IMR-90 (cell line): ENCODE measurements at places on chromosomes 11 and 22.

- H3K4me1 ChIP-seq: peaks cover 2% of the 10 kb centered on the region; the same call in 1 of the 2 replicates
- DNase-seq: peak; percentile 62
- H3K4me3 ChIP-seq: no peak overlapping the region
- no peaks in the 10 kb centered on the region for H3K36me3 ChIP-seq
- no peaks in the 10 kb centered on the region for H3K27me3 ChIP-seq
- no peak overlapping the region for H3K27ac ChIP-seq
These were observed 107.8 kb downstream of the CD44 start for GRCh38 chr11:35246745-35247144.

GRCh38 chr11:67441731-67442351 lies 1.4 kb downstream of the CORO1B start:
- H3K36me3 ChIP-seq: peaks cover 40% of the 10 kb centered on the region; the same call in 1 of the 2 replicates
- H3K4me1 ChIP-seq: peaks cover 3% of the 10 kb centered on the region; the same call in 1 of the 2 replicates
- no peak overlapping the region for H3K4me3 ChIP-seq
- no peak overlapping the region for H3K27ac ChIP-seq
- H3K27me3 ChIP-seq: no peaks in the 10 kb centered on the region

- H3K4me1 ChIP-seq: no peaks in the 10 kb centered on the region
- H3K27ac ChIP-seq: no peak overlapping the region
- H3K36me3 ChIP-seq: no peaks in the 10 kb centered on the region
- DNase-seq: no peak
These were observed 105.1 kb upstream of the NCAM1 start for GRCh38 chr11:112856133-112856532.

- H3K27ac ChIP-seq: no peak overlapping the region
- peaks cover 3% of the 10 kb centered on the region; the same call in 1 of the 2 replicates for H3K4me1 ChIP-seq
- H3K27me3 ChIP-seq: peaks cover 4% of the 10 kb centered on the region
- no peaks in the 10 kb centered on the region for H3K36me3 ChIP-seq
These were observed 309.1 kb upstream of the C11orf87 start for GRCh38 chr11:109112821-109113280.

DNA sequence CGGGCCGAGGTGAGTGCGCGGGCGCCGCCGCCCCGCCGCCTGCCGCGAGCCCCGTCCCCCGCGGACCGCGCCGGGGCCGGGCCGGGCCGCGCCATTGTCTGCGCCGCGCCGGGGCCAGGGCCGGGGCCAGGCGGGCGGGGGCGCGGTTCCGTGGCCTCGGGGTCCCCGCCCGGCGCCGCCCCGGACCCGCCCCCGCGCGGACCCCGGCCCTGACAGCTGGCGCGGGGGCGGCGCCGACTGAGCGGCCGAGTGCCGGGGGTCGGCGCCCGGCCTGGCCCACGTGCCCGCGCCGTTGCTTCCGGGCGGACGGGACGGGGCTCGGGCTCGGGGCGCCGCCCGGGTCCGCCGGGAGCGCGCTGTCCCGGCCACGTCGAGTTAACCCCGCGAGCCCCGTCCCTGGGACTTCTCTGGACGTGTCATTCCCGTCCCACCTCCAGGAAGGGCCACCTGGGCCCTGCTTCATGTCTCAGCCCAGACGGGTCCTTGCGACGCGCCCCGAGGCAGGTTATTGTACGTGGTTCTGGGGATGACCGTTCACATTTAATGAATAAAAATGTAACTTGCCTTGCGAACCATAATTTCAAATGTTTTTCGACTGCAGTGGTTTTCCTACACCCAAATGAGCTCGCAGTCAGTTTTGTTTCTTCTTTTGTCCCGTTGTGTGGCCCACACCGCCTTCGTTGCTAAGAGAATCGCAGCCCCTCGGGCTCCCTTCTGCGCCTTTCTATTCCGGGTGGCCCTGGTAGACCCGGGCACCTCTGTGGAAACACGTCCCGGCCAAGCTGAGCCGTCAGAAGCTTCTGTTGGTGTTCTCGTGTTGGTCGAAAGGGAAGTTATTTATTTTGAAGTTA lies 562 bp downstream of the ZBED4 start:
- peak overlapping the region; percentile 78 for H3K4me3 ChIP-seq
- peak; percentile 17 for DNase-seq
- H3K27me3 ChIP-seq: peaks cover 17% of the 10 kb centered on the region

GRCh38 chr11:13368041-13368446 lies 90.5 kb downstream of the BMAL1 start:
- no peak overlapping the region for H3K4me3 ChIP-seq
- H3K27me3 ChIP-seq: no peaks in the 10 kb centered on the region
- peaks cover 10% of the 10 kb centered on the region for H3K36me3 ChIP-seq
- peaks cover 21% of the 10 kb centered on the region for H3K4me1 ChIP-seq

DNA sequence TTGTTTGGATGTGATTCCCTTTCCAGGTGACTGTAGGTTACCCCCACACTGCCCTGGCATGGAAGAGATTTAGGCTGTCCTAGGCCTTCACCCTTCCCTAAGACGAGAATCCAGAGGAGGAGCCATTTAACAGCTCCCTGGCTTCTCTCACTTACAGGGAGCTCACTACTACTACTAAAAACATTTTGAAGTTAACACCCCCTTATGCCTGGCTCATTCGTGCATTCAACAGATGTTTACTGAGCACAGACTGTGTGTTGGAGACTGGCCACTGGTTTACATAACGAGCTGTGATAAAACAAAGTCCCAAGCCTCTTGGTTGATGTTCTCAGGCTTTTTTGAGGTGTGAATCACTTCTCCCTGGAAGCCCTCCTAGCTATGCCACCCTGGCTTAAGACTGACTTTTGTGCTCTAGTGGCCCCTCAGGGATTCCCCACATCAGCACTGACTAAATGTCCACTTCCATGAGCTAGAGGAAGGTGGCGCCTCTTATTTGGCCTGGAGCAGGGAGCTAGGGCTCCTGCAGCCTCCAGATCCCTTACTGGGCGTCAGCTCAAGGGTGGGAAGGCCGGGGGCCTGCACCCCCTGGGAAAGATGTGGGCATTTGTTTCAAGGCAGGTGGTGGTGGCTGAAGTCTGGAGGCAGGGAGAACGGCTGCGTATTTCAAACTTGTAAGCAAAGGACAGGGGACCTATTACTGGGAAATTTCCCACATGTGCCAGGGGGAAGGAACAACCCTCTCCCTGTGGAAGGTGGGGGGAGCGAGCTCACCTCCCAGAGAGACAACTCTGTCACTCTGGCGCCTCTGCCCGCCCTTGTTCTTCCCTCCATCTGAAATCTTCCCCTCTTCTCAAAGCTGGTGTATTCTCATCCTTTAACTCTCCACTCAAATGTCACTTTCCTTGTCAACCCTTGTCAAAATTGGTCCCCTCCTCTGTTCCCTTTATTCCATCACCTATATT lies 19.4 kb upstream of the MALAT1 start:
- DNase-seq: peak; percentile 95
- H3K27ac ChIP-seq: peak overlapping the region; percentile 91

DNA sequence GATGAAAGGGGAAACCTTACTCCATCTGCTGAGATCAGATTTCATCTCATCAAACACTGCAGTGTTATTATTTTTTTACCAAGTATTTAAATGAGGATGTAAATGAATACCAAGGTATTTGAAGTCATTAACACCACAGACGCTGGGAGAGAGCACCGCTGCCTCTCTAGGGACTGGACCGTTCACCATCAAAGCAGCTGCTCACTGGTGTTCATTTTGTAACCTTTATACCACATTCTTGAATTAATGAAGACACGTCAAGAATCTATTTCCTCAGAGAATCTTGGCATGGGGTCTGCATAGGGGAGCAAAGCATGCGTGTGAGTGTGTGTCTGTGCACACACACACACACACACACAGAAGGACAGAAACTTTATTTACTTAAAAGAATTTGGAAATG lies 15.6 kb downstream of the SIAE start:
- DNase-seq: no peak
- no peaks in the 10 kb centered on the region for H3K27me3 ChIP-seq
- H3K4me1 ChIP-seq: peaks cover 5% of the 10 kb centered on the region; the same call in 1 of the 2 replicates
- no peaks in the 10 kb centered on the region for H3K36me3 ChIP-seq
- no peak overlapping the region for H3K27ac ChIP-seq

DNA sequence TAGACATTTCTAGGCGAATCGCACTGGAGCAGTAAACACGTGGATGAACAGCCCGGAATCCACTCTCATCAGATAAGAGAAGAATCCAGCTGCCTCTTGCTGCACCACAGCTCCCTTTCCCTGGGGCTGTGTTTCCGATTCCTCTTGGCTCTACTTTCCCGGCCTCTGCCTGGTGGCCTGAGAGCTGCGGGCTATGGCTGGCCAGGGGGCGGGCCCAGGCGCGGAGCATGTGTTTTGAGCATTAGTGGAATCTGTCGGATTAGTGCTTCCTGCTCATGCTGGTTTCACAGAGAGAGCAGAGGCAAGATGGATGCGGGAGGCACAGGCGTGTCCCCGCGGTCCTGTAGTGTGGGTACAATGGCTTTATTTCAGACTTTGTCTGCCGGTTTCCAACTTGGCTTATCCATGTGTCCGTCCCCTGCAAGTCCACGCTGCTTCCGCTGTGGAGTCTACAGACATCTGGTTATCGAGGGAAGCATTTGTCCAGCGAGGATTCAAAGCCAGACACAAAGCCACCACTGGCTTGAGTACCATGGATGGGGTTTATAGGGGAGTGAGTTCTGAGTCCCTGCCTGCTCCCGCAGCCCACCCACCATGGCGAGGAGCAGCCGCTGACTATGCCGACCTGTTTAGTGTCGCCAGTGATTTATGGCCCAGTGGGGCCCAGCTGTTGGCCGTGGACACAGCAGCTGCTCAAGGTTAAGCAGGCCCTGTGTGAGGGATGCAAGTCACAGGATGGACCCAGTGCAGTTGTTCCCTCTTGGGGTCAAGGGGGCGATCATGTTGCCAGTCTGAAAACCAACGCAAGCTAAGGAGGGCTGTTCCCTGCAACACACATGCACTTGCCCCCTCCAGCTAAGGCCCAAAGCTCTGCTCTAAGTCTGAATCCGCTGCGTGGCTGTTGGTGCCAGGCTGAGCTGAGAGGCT lies 43.3 kb upstream of the EP300 start:
- peaks cover 15% of the 10 kb centered on the region; the same call in 1 of the 2 replicates for H3K4me1 ChIP-seq
- no peaks in the 10 kb centered on the region for H3K27me3 ChIP-seq
- no peaks in the 10 kb centered on the region for H3K36me3 ChIP-seq
- H3K27ac ChIP-seq: peak overlapping the region; percentile 52; the same call in 1 of the 2 replicates
- H3K4me3 ChIP-seq: no peak overlapping the region

- H3K4me3 ChIP-seq: no peak overlapping the region
- no peak for DNase-seq
- peaks cover 2% of the 10 kb centered on the region; the same call in 1 of the 2 replicates for H3K36me3 ChIP-seq
- no peak overlapping the region for H3K27ac ChIP-seq
- H3K4me1 ChIP-seq: peaks cover 10% of the 10 kb centered on the region
These were observed 102.7 kb downstream of the FEZ1 start for GRCh38 chr11:125393331-125393730.

GRCh38 chr11:65777821-65778361 lies 2.9 kb downstream of the AP5B1 start:
- H3K4me1 ChIP-seq: peaks cover 3% of the 10 kb centered on the region; the same call in 1 of the 2 replicates
- no peak for DNase-seq
- H3K27ac ChIP-seq: no peak overlapping the region
- peaks cover 21% of the 10 kb centered on the region; the same call in 1 of the 2 replicates for H3K36me3 ChIP-seq
- H3K4me3 ChIP-seq: no peak overlapping the region

- H3K27me3 ChIP-seq: no peaks in the 10 kb centered on the region
- H3K36me3 ChIP-seq: no peaks in the 10 kb centered on the region
- H3K4me3 ChIP-seq: no peak overlapping the region
- H3K27ac ChIP-seq: peak overlapping the region; percentile 5; the same call in 1 of the 2 replicates
- DNase-seq: peak; percentile 7
- peaks cover 4% of the 10 kb centered on the region for H3K4me1 ChIP-seq
These were observed 46.7 kb upstream of the PARVA start for GRCh38 chr11:12330485-12331231.

DNA sequence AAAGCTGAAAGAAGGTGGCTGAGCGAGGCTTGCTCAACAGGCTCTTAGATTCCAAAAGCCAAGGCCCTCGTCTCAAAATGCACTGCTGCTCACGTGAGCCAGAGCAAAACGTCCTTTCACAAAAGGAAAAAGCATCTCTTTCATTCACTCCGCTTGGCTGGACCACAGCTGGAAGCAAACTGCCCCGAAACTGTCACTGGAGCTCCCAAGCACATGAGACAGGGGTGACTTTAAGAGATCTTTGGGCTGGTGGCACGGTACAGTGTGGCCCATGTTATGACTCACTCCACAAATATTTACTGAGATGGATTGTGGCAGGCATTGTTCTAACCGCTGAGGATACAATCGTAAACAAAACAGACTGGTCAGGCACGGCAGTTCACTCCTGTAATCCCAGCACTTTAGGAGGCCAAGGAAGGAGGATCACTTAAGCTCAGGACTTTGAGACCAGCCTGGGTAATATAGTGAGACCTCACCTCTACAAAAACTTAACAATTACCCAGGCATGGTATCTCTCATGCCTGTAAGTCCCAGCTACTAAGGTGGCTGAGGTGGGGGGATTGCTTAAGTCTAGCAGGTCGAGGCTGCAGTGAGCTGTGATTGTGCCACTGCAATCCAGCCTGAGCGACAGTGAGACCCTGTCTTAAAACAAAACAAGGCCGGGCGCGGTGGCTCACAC lies 3.6 kb downstream of the PLA2G6 start:
- no peak overlapping the region for H3K4me3 ChIP-seq
- peak overlapping the region; percentile 67 for H3K27ac ChIP-seq
- no peaks in the 10 kb centered on the region for H3K36me3 ChIP-seq
- peak; percentile 89 for DNase-seq

- H3K36me3 ChIP-seq: no peaks in the 10 kb centered on the region
- H3K4me3 ChIP-seq: no peak overlapping the region
- H3K4me1 ChIP-seq: no peaks in the 10 kb centered on the region
- no peaks in the 10 kb centered on the region for H3K27me3 ChIP-seq
- DNase-seq: no peak
These were observed 86.2 kb upstream of the ASPHD2 start for GRCh38 chr22:26342745-26343410.

GRCh38 chr11:115919341-115920091 lies 415.3 kb upstream of the CADM1 start:
- no peaks in the 10 kb centered on the region for H3K27me3 ChIP-seq
- peak; percentile 79 for DNase-seq
- H3K27ac ChIP-seq: no peak overlapping the region; the same call in 1 of the 2 replicates
- H3K4me1 ChIP-seq: peaks cover 11% of the 10 kb centered on the region; the same call in 1 of the 2 replicates
- H3K4me3 ChIP-seq: no peak overlapping the region

- H3K4me1 ChIP-seq: peaks cover 3% of the 10 kb centered on the region; the same call in 1 of the 2 replicates
- H3K4me3 ChIP-seq: no peak overlapping the region
- H3K27me3 ChIP-seq: peaks cover 2% of the 10 kb centered on the region; the same call in 1 of the 2 replicates
These were observed 4.0 kb downstream of the AP5B1 start for GRCh38 chr11:65776710-65777141.

GRCh38 chr22:31272522-31273446 lies 19.5 kb downstream of the PIK3IP1 start:
- peaks cover 23% of the 10 kb centered on the region for H3K36me3 ChIP-seq
- peaks cover 5% of the 10 kb centered on the region; the same call in 1 of the 2 replicates for H3K4me1 ChIP-seq
- H3K27me3 ChIP-seq: no peaks in the 10 kb centered on the region
- DNase-seq: peak; percentile 67

GRCh38 chr11:587546-587945 lies 11.3 kb downstream of the PHRF1 start:
- H3K4me1 ChIP-seq: peaks cover 7% of the 10 kb centered on the region; the same call in 1 of the 2 replicates
- H3K27me3 ChIP-seq: no peaks in the 10 kb centered on the region
- DNase-seq: no peak
